ENCODE measurements at places on chromosomes 16 and 17.

GRCh38 chr17:71417142-71417541 lies 703.7 kb upstream of the SOX9 start:
- no peak for DNase-seq

- no peak for DNase-seq
Measured at GRCh38 chr17:49987681-49988441, 7.2 kb downstream of the DLX3 start.

DNA sequence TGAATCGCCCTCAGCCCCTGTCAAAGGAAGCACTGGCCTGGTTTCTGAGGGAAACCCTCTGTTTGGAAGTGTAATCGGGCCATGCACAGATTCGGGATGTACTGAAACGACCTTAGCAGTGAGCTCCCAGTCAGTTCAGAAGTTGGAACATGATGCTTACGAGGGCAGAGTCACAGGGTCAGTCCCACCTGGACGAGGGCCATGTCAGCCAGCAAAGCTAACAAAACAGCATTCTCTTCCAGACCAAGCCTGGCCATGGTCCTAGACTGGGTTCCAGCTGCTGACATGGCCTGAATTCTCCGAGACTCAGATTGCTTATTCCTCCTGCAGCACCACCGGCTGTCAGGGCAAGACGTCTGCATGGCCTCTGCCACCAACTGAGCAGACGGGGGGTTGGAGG lies 192.2 kb upstream of the WSCD1 start:
- no peak for DNase-seq

- no peak for DNase-seq
Measured at GRCh38 chr17:41792845-41793783, 6.6 kb upstream of the JUP start.

GRCh38 chr17:47948706-47949196 lies 7.4 kb downstream of the PNPO start:
- DNase-seq: peak; percentile 45

GRCh38 chr16:80932708-80933095 lies 74.0 kb downstream of the CMC2 start:
- DNase-seq: no peak

GRCh38 chr17:28124962-28125361 lies 82.5 kb downstream of the NLK start:
- DNase-seq: no peak

DNA sequence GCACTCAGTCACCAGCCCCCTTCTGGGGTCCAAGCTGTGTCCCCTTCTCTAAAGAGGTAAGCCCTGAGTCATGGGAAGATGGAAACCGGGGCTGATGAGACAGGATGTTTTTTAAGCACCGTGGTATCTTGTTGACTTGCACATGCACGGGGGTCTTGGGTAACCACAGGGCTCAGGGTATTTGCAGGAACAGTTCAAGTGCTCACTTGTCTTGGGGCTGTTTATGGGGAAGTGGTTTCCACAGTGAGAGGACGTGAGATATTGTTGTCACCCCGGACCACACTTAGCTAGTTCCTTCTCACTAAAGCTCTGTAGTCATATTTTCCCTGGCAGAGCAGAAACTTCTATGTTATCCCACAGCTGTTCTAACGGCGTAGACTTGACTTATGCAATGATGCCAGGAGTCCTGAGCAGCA lies 7.7 kb downstream of the CCL3L1 start:
- no peak for DNase-seq

DNA sequence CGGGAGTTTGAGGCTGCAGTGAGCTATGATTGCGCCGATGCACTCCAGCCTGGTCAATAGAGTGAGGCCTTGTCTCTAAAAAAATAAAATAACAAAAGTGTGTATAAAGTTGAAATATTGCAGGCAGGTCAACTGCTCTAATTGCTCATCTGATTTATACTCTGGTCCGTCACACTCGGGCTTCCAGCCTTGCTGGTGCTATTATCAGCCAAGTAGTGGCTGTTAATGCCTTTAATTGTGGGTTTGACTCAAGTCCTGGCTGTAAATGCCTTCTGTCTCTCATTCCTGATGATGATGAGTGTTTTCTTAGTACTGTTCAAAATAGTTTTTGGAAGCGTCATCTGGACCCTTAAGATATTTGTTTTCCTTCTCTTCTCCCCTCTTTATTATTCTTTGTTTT lies 18.4 kb downstream of the SYT17 start:
- no peak for DNase-seq

- DNase-seq: no peak
Measured at GRCh38 chr16:67752641-67753040, 33.5 kb upstream of the GFOD2 start.

GRCh38 chr16:89552329-89552728 lies 8.2 kb upstream of the RPL13 start:
- no peak for DNase-seq

- DNase-seq: no peak
Measured at GRCh38 chr17:58593123-58593522, 78.7 kb upstream of the MTMR4 start.

DNA sequence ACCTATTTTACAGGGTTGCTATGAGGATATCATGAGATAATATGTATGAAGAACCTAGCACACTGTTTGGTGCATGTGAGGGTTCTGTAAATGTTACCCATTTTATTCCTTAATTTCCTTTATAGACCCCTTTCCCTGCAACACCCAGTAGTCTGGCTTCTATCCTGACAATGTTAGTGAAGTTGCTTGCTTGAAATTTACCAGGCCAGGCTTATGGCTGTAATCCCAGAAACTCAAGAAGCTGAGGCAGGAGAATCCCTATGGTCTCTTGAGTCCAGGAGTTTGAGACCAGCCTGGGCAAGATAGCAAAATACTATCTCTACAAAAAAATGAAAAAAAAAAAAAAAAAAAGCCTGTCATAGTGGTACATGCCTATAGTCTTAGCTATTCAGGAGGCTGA lies 722.0 kb downstream of the MAF start:
- DNase-seq: no peak

GRCh38 chr16:8725513-8726178 lies 51.2 kb downstream of the ABAT start:
- DNase-seq: no peak

- DNase-seq: no peak
Measured at GRCh38 chr17:74520016-74520434, 11.2 kb downstream of the CD300LB start.

DNA sequence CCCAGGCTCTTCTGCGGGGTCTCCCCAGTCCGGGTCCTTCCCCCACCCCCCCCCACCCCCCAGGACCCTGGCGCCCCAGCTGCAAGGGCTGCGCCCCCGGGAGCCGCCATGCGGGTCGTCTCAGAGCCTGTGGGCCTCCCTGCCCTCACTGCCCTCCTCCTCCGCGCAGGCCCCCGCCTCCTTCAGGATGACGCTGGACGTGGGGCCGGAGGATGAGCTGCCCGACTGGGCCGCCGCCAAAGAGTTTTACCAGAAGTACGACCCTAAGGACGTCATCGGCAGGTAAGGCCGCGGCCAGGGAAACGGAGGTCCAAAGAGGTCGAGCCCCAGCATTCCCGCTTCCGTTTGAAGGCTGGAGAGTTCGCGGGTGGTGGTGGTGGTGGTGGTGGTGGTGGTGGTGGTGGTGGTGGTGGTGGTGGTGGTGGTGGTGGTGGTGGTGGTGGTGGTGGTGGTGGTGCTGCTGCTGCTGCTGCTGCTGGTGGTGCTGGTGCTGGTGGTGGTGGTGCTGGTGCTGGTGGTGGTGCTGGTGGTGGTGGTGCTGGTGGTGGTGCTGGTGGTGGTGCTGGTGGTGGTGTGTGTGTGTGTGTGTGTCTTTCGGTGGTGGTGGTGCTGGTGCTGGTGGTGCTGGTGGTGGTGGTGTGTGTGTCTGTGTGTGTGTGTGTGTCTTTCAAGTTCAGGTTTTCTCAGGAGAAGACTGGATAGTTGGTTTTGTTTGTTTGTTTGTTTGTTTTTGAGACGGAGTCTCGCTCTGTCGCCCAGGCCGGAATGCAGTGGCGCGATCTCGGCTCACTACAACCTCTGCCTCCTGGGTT lies 615 bp downstream of the PHKG2 start:
- no peak for DNase-seq

DNA sequence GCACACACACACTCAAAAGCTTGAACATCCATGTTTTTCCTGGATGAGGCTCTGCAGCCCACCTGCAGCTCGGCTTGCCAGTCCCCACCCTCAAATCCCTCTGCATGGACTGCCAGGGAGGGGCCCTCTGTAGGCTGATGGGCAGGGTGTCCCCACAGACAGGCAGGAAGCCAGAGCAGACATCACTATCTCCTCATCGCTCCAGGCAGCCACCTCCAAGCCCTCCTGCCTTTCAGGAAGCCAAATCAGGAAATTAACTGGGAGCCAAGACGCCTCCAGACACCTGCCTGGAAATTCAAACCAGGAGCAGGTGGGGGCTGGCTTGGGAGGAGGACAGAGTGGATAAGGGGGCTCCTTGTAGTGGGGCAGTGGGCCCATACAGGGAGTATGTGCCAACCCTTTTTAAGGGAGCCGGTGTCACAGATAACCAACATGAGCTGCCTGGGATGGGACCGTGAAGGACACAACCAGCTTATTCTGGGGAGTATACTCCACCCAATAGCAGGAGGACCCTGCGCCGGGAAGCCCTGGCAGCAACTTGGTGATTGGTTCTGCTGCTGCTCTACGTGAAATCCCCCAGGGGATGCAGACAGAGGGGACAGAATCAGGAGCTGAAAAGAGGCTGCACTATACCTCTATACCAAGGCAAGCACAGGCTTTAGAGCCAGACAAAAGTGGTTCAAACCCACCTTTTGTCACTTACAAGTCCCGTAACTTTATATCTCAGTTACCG lies 139.1 kb downstream of the CCT6B start:
- DNase-seq: peak; percentile 18

GRCh38 chr17:64575431-64575830 lies 68.7 kb downstream of the CEP95 start:
- no peak for DNase-seq

DNA sequence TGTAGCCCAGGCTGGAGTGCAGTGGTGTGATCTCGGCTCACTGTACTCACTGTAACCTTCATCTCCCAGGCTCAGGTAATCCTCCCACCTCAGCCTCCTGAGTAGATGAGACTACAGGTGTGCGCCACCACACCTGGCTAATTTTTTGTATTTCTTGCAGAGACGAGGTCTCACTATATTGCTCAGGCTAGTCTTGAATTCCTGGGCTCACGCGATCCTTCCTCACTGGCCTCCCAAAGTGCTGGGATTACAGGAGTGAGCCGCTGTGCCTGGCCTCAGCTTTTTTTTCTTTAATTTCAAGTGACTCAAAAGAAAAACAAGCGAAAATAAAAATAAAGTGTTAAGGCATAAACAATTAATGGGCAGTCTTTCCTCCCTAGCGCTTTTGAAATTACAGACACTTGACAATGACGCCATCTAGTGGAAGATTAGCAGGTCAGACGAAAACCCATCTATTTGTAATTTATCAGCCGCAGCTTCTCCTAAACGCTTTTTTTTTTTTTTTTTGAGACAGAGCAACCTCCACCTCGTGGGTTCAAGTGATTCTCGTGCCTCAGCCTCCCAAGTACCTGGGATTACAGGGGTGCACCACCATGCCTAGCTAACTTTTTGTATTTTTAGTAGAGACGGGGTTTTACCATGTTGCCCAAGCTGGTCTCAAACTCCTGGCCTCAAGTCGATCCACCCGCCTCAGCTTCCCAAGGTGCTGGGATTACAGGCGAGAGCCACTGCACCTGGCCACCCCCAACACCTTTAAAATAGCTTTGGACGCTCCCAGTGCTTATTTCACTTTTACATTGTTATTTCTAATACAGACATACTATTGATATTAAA lies 28.1 kb upstream of the PECAM1 start:
- DNase-seq: no peak

DNA sequence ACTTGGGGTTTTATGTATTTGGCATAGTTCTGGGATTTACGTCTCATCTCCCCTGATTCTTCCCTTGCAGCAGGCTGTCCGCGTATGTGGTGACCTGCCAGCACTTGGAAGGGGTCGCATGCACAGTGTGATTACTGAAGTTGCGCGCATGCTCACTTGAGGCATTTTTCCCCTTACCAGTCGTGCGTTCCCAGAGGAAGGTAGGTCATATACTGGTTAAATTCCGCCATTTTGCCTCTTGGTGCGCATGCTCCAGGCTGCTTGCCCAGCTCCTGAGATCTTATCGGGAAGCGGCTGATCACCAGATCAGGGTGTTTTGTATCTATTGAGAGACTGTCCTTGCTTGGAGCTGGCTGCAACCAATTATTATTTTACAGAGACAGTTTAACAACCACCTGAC lies 56.5 kb upstream of the TEX2 start:
- no peak for DNase-seq

DNA sequence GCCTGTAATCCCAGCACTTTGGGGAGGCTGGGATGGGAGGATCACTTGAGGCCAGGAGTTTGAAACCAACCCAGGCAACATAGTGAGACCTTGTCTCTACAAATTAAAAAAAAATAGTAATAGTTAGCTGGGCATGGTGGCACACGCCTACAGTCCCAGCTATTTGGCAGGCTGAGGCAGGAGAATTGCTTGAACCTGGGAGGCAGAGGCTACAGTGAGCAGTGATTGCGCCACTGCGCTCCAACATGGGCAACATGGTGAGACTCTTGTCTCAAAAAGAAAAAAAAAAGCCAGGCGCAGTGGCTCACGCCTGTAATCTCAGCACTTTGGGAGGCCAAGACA lies 56.9 kb upstream of the MRTFB start:
- no peak for DNase-seq

- DNase-seq: no peak
Measured at GRCh38 chr17:6701719-6702118, 11.4 kb downstream of the SLC13A5 start.

GRCh38 chr17:65498816-65499215 lies 62.6 kb downstream of the AXIN2 start:
- DNase-seq: no peak

GRCh38 chr17:48639982-48640857 lies 14.1 kb upstream of the HOXB9 start:
- no peak for DNase-seq

- no peak for DNase-seq
Measured at GRCh38 chr17:32452281-32452680, 8.0 kb downstream of the PSMD11 start.

Data from cerebellar nuclear complex (tissue), 1 donor.